ENCODE measurements at places on chromosomes 16 and 17.

DNA sequence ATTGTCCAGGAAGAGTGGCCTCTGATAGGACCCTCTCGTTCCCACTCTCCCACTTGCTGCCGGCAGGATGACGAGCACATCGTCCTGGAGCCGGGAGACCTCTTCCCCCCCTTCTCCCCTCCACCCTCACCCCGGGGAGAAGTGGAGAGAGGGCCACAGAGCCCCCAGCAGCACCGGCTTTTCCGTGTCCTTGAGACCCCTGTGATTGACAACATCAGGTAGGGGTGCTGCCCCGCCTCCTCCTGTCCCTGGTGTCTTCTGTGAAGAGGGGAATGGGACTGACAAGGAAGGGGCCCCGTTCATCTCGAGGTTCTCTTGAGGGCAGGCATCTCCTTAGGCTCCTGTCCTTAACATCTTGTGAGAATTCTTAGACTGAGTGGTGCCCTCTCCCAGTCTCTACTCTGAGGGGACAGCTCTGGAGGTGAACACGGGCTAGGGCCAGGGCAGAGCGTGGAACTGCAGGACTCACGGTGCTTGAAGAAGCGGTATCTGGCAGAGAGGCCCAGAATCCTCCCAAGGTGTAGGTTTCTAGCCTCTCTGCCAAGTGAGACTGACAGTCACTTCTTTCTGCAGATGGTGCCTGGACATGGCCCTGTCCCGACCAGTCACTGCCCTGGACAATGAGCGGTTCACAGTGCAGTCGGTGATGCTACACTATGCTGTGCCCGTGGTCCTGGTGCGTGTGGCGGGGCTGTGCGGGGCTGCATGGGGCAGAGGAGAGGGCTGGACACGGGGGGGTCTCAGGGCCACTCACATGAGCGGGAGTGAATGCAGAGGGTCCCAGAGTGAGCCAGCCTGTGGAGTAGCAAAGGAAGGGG lies 26.4 kb downstream of the CASKIN2 start:
- DNase-seq: no peak

DNA sequence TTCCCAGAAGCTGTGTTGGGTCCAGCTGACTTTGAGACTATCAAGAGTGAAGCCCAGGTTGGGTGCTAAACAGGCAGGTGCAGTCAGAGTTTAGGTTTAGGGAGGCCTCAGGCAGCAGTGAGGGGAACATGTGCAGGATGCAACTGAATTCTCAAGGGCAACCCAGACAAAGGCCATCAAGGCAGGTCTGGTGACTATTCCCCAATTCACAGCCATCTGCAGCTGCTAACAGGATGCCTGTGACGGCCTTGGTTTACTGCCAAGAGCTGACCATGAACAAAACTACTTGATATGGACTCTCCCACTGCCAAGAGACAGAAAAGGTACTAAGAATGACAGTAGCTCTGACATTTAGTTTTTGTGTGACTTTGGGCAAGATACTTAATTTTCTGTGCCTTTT lies 45.2 kb upstream of the BCAR1 start:
- DNase-seq: no peak

DNA sequence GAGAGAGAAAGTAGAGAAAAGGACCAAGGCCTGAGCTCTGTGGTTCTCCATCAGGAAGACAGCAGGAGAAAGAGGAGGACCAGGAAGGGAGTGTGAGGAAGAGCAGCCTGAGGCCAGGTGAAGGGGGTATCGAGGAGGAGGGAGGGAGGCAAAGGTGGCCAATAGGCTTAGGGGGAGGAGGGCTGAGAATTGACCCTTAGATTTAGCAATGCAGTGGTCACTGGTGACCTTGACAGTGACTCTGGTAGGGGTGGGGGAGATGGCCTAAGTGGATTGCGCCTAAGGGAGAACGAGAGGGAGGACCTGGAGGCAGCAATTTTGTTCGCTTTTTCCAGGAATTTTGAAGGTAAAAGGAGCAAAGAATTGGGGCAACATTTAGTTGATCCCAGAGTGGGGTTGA lies 5.4 kb upstream of the NAGS start:
- DNase-seq: no peak

DNA sequence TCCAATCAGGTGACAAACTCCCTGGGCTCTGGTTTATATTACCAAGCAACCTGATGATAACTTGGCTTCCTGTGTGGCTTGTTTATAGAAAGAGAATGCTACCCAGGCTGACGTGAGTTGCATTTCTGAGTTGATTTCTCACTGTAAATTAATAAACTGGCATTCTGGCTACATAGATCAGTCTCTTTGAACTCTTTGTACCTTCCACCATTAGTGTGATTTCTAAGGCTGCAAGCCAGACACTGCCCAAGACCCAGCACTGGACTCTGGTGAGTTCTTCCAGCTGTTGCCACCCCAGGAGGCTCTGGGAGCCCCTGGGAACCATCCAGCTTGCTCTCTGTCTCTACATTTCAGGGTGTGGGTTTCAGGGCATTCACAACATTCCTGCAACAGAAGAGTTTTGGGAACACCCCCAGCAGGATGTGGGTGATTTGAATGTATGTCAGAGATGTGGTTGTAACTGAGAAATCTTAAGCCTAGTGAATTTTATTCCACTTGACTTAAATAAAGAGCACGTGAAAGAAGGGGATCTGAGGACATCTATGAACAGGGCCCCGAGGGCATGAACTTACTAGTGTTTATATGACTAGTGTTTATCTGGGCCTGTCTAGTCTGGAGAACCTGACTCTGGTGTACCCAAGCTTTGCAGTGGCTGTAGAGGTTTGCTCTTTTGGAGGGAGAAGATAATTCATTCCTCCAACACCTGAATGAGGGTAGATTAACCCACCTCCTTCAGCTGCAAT lies 30.3 kb upstream of the LRRC37A start:
- no peak for DNase-seq

DNA sequence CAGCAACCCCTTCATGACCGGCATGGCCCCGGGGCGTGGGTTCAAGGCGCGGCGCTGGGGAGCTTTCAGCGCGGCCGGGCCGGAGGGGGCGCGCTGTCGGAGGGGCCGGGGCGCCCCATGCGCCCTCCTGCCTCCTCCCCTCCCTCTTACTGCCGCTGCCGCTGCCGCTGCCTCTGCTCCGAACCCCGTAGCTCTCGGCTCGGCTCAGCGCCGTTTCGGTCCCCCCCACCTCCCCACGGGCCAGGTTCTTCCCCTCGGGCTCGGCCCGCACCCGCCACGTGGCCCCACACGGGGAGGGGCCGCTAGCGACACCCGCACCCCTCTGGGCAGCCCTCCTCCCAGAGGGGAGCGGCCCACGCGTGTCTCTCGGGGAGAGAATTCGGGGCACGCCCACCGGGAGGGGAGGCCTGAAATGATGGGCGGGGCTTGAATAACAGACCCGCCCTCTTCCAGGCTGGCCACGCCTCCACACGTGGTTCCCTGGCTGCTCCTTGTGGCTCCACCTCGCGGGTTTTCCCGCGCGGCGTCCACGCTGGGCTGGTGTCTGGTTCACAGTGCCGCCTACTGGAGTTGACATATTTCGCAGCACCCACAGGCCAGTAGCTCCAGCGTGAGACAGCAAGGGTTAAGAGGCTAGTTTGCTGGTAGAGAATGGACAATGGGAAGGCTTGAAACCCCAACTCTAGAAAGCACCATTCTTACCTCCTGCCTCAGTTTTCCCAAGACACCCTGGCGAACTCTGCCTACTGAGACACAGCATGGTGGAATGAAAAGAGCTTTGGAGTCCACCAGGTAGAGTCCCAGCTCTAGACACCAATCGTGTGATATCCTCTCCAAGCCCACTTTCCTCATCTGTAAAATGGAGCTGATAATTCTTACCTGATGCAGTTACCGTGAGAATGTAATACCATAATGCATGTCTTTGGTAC lies at the start of gene KCNH4:
TSS of gene KCNH4 (minus strand) at position 221 of the 929 bp plus-strand sequence. CDS start at position 24, 197 bp downstream.
- DNase-seq: peak; percentile 97

GRCh38 chr17:55420776-55421178 lies 858 bp downstream of the MMD start:
- DNase-seq: peak; percentile 40

DNA sequence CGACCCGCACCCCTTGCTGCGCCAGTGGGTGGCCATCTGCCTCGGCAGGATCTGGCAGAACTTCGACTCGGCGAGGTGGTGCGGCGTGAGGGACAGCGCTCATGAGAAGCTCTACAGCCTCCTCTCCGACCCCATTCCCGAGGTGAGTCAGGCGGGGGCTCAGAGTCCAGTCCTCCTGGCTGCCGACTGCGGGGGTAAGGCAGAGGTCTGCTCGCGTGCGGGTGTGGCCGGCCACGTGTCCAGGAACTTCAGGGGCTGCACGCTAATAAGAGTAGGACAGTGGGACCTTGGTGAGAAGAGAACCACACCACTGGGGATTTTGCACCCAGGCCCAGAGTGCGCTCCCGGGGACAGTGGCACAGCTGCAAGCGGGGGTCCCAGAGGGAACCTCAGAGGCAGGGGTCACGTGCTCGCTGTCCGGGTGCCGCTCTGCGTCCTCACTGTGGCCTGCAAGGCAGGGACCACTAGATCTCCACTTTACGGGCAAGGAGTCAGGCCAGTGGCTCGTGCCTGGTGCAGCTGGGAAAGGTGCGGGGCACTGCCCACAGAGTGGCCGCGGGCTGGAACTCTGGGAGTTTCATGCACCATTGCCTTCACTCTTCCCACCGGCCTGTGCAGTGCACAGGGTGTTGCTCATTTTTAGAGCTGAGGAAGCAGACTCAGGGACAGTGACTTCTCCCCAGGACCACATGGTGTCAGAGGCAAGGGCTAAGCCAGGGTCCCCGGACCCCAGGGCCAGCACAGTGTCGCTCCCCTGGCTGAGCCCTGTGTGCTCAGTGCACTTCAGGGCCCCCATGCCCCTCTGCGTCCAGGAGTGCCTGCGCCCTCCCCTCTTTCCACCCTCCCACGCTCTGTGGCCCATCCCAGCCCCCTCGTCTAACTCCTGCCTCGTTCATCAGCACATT lies 107.6 kb upstream of the CHMP6 start:
- no peak for DNase-seq

DNA sequence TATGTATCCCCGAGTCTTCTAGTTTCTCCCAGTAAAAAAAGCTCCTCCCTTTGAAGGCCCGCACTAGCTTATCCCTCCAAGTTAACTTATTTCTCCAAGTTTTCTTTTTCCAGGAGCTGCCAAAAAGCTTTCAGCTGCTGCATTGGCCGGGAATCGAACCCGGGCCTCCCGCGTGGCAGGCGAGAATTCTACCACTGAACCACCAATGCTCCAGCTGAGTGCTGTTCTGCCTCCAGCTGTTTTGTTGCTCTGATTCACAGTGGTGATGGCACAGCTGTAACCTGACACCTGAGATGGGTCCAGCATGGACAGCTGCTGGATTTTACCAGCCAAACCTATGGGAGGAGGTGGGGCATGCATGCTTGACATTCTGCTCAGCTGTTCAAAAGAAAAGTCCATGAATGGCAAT lies 22.1 kb downstream of the VAC14 start:
- no peak for DNase-seq

DNA sequence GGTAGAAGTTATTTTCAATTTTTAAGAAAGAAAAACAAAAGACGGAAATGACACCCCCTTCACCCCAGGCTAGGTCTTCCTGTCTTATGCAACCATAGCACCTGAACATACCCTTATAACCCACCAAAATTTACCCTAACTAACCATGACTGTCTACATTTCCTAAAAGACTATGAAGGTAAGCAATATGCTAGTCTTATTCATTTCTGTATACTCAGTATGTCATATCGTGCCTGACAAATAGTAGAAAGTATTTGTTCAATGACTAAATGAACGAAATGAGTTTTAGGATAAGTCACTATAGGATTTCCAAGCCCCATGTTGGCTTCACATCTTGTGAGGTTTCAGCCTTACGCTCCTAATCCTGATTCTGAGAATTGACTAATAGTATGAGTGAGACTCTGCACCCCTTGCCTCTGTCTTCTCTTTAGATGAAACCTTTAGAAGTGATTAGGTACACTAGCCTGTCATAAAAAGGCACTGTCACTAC lies 6.5 kb downstream of the ADAT1 start:
- DNase-seq: no peak

GRCh38 chr17:3547628-3548027 lies 10.0 kb downstream of the TRPV3 start:
- DNase-seq: no peak

DNA sequence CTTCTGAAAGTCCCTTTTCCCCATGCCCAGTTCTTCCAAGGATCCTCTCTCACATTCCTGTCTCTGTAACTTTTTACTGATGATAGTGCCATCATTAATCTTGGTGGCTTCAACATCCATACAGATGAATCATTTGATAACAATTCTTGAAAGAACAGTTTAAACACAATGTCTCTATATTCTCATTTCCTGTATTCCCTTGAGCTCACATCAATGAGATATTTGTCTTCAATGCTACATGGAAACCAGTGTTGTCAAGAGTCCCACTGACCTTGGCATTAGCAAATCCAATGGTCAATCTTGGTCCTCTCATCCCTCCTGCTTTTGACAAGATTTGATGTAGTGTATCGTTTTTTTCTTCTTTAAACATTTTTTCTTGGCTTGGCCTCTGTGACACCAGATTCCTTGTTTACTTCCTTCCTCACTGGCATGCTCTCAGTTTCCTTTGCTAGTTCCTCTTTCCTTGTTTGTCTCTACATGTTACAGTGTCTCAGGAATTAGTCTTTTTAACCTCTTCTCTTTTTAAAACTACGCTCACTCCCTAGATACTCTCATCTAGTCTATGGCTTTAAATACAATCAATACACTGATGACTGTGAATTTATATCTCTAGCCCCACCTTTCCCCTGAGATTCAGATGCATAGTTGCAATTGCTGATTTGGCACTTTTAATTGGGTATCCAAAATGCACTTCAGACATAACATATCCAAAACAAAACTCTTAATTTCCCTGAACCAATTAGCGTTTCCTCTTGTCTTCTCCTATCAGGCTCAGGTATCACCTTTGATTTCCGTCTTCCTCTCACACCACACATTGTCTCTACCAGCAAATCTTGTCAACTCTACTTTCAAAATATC lies 134.0 kb downstream of the MYO1D start:
- no peak for DNase-seq

DNA sequence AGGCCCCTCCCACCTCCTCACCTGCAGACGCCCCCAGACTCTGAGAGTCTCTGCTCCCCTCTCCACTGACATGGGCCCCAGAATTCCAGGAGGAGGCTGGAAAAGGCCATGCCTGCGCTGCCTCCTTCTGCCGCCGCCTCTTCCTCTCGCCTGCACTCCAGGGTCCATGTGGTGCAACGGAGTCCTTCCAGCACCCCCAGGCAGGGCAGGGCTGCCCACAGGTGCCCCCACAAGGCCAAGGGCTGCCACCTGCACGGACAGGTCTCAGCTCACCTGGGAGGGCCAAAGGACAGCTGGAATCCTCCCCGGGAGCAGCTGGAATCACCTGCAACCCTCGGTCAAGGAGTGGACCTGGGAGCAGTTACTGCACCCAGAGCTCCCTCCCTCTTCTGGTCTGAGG lies 194.9 kb downstream of the RBFOX3 start:
- DNase-seq: no peak

- DNase-seq: no peak
These were observed 14.8 kb upstream of the ZNF287 start for GRCh38 chr17:16583781-16584180.

All from K562 (cell line).